Fibroblast of skin of back (primary cell): ENCODE measurements at places on chromosomes 7 and 10.
A peak's percentile ranks its signal among the peaks of the same experiment; 100 is the strongest.

DNA sequence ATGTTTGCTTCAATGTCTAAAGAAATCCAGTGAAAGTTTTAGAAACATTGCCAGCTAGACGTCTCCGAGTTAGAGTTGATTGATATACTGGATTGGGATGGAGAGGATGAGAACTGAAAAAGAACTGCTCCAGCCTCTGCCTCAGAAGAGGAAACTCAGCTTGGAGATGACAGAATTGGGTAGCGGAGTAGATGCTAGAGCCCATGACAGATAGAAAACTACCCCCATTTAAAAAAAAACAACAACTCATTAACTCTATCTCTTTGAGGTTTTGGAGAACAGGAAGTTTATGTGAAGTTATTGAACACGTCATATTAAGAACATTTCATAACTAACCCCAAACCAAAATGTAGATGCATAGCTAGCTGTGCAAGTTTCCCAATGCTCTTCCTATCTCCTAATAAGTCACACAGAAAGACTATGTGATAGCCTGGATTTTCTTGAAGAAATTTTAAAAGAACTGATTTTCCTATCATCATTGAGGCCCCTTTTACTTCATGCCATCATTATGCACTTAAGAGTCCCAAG is 28.3 kb upstream of the AFAP1L2 start:
- DNase-seq = no peak

- DNase-seq = no peak
These were observed 57.4 kb upstream of the ACBD5 start for GRCh38 chr10:27297844-27298521.

GRCh38 chr7:46545790-46546189 is 624.7 kb upstream of the IGFBP3 start:
- DNase-seq = peak; percentile 91

- no peak for DNase-seq
These were observed 105.1 kb upstream of the NPVF start for GRCh38 chr7:25333296-25333928.
